Fibroblast of upper back skin (primary cell): ENCODE measurements at places on chromosomes 2 and 18.

DNA sequence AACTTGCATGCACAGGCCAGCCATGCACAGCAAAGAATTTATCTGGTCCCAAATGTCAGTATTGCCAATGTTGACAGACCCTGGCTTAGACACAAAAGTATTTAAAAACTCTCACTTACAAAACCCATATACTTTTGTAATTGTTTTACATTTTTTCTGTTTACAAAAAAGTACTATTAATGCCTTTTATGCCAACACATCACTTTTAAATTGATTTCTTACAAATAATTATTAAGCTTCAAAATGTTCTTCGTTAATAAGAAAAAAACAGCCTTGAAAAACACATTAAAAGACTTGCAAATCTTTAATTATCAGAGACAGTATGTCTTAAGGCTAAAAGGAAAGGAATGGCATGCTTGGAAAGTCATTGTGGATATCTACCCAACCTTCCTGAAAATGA is 181.3 kb upstream of the TWIST2 start:
- DNase-seq, result no peak

- no peak for DNase-seq
Measured at GRCh38 chr2:168230389-168230788, 17.0 kb downstream of the STK39 start.

- DNase-seq, result peak; percentile 55
Measured at GRCh38 chr2:207993151-207993763, 32.1 kb downstream of the PLEKHM3 start.

DNA sequence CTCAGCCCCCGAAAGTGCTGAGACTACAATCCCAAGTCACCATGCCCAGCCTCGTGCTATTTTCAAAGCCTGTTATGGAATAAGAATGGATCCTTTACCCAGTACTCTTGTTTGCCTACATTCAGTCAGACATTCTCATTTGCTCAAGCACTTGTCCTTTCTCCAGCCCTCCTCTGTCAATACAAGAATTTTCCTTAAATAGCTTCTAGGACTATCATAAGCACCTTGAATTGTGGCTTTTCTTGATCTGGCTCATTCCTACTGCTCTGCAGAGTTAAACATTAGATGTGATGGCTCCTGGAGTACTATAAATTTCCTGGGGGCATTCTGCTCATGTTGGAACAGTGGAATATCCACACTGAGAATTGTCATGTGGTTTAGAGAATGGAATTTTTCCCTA is 506.1 kb downstream of the ARHGAP15 start:
- DNase-seq, result no peak

GRCh38 chr2:202005272-202005887 is 28.3 kb upstream of the FZD7 start:
- DNase-seq, result no peak

DNA sequence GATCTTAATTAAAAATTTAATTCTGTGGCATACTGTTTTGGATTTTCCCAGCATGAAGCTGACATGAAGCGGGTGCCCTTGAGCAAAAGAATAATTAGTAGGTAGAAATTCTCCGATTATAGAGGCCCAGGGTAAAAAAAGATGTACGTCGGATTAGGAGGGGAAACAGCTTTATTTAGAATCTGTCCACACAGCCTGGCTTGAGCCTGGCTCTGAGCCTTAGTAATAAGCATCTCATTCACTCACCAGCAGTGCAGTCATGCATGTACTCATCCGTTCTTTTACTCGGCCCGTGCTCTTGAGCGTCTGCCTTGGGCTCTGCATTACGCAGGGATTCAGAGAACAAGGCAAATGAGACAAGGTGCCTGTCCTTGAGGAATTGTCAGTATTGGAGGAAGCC is 219.3 kb downstream of the AGAP1 start:
- no peak for DNase-seq

GRCh38 chr2:111116843-111117597 is 3.7 kb upstream of the BCL2L11 start:
- peak; percentile 73 for DNase-seq
